ENCODE measurements at places on chromosomes 16 and 17.

- no peak for DNase-seq
These were observed 226.2 kb downstream of the CCDC182 start for GRCh38 chr17:57518587-57519581.

GRCh38 chr17:40528692-40529417 is 27.4 kb upstream of the TNS4 start:
- no peak for DNase-seq

DNA sequence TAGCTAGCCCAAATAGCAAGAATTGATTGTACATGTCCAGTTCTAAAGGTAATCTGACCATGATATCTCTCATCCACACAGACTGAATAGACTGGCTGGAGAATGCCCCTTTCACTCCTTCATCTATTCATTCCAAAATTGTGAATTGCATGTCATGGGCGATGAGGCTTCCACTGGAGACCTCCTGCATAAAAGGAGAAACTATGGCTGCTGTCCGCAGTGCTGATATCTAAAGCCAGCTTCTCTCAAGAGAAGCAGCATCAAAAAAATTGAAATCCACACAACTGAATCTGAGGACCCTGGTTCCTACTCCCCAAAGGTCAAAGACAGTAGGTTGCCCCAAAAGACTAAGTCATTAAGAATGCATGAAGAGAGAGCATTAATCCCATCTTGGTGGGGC is 7.9 kb upstream of the SCNN1G start:
- no peak for DNase-seq

DNA sequence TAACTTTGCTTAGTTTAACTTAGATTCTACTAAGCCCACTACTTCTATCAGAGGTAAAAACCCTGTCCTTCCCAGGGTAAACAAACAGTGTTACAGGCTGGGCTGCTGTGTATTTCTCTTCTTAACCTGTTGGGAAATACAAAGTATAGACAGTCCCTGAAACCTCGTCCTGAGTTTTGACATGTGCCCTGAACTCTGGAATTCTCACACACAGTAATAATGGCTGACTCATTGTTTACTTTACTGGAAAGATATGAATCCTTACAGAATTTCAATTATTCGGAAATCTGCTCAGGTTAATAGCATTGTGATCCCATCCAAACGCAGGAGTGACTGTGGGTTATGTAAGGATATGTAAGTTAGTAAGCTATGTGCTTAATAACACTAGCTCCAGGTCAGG is 199.1 kb downstream of the TMEM114 start:
- DNase-seq = no peak

DNA sequence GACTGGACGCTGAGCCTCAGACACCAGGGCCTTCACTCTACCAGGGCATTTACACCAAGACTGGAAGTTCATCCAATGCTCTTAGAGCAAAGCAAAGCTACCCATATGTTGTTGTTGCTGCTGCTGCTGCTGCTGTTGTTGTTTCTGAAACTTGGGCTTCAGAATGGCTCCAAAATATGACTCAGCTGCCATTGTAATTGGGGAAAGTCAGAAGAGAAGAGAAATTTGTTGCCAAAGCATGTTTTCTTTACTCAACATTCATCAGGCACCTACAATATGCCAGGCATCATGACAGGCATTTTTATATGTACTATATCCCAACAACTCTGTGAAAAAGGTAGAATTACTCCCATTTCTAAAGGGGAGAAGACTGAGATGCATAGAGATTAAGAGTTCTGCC is 11.9 kb downstream of the KRT32 start:
- DNase-seq = no peak

Data from ascending aorta (tissue), 2 donors.